Activated CD8-positive, alpha-beta T cell treated with anti-CD3 and anti-CD28 coated beads, Interleukin-2, amount 10 ng/mL, durations not matched to agents 7 days and 5 days (primary cell): ENCODE measurements at places on chromosomes 13 and 19. TPM values are rescaled to one million over a fixed set of nuclear protein-coding genes. Genes with fewer than 3 reads are reported as not detected.

DNA sequence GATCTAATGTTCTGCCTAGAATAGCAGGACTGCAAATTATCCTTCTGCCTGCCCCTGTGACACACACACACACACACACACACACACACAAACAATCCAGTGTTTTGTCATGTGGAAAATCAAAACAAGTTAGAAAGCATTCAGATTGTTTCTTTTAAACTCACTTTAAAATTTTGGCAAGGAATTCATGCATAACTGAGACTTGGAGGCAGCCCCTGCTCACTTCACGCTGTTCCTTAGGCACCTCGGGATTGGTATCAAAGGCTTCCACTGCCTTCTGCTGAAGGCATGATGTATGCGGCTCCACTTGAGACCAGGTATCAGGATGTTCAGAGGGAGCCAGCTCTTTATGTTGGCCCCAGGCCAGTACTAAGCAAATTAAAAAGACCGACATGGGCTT, 158.7 kb downstream of the OXGR1 start:
- no peaks in the 10 kb centered on the region for H3K4me1 ChIP-seq
- H3K4me3 ChIP-seq = no peak overlapping the region
- H3K27ac ChIP-seq = no peak overlapping the region
- no peaks in the 10 kb centered on the region for H3K36me3 ChIP-seq
- DNase-seq = no peak

GRCh38 chr13:39729156-39729555, 73.7 kb downstream of the COG6 start:
- no peak overlapping the region for H3K4me3 ChIP-seq
- no peak for DNase-seq
- H3K27ac ChIP-seq = no peak overlapping the region
- H3K4me1 ChIP-seq = no peaks in the 10 kb centered on the region

- peak overlapping the region; percentile 89 for H3K4me3 ChIP-seq
- H3K27me3 ChIP-seq = no peaks in the 10 kb centered on the region
- peak overlapping the region; percentile 82 for H3K27ac ChIP-seq
These were observed 574 bp downstream of the VMAC start for GRCh38 chr19:5905114-5905778.

GRCh38 chr13:110446575-110446890, 115.0 kb downstream of the RAB20 start:
- DNase-seq = no peak
- no peaks in the 10 kb centered on the region for H3K4me1 ChIP-seq
- H3K27me3 ChIP-seq = peaks cover 15% of the 10 kb centered on the region
- no peaks in the 10 kb centered on the region for H3K36me3 ChIP-seq
- no peak overlapping the region for H3K4me3 ChIP-seq

The NEK5 gene
- total RNA-seq = not detected

The ZSCAN22 gene
- 5.2 TPM for total RNA-seq

GRCh38 chr13:60282708-60283107, 114.3 kb upstream of the TDRD3 start:
- peaks cover 4% of the 10 kb centered on the region for H3K27me3 ChIP-seq
- no peak for DNase-seq
- H3K4me1 ChIP-seq = no peaks in the 10 kb centered on the region
- H3K4me3 ChIP-seq = no peak overlapping the region
- H3K27ac ChIP-seq = no peak overlapping the region
- no peaks in the 10 kb centered on the region for H3K36me3 ChIP-seq

DNA sequence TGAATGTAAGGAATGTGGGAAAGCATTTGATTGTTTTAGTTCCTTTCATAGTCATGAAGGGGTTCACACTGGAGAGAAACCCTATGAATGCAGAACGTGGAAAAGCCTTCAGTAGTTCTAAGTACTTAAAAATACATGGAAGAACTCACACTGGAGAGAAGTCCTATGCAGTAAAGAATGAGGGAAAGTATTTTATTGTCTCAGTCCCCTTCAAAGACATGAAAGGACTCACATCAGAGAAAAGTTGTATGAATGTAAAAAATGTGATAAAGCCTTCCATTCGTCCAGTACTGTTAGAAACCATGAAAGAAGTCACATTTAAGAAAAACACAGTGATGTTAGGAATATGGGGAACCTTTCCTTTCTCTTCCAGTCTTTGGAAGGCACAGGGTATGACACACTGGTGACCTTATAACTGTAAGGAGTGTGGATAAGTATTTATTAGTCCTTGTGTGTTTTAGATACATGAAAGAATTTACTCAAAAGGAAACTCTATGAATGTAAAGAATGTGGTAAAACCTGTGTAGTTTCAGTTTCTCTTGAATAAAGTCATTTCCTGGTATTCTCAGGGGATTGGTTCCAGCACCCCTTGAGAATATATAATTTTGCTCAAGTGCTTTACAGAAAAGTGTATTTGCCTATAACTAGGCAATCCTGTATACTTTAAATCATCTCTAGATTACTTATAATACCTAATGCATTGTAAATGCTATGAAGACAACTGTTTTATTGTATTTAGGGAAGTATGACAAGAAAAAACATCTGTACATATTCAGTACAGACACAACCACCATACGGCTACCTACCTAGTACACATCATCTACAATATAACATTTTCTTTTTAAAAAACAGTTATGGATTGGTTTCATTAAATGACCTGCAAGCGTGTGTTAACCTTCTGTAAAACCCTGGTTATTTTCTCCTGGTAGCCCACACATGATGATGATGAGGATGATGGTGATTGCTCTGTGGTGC, 52.8 kb downstream of the ZNF823 start:
- H3K27me3 ChIP-seq = no peaks in the 10 kb centered on the region
- H3K36me3 ChIP-seq = peaks cover 31% of the 10 kb centered on the region
- peak overlapping the region; percentile 65 for H3K27ac ChIP-seq
- no peak for DNase-seq
- H3K4me1 ChIP-seq = peaks cover 13% of the 10 kb centered on the region

The CARD8 gene
- 185 TPM for total RNA-seq

GRCh38 chr19:29267701-29268100, 54.8 kb upstream of the UQCRFS1 start:
- no peaks in the 10 kb centered on the region for H3K36me3 ChIP-seq
- no peak overlapping the region for H3K27ac ChIP-seq
- no peaks in the 10 kb centered on the region for H3K4me1 ChIP-seq
- peaks cover 7% of the 10 kb centered on the region for H3K27me3 ChIP-seq

The COL5A3 gene
- total RNA-seq = 0.13 TPM

GRCh38 chr13:110458017-110458416, 103.5 kb downstream of the RAB20 start:
- no peak overlapping the region for H3K27ac ChIP-seq
- H3K4me3 ChIP-seq = no peak overlapping the region
- no peak for DNase-seq

GRCh38 chr19:7480222-7480969, 8.4 kb downstream of the PEX11G start:
- no peak overlapping the region for H3K27ac ChIP-seq
- H3K4me1 ChIP-seq = peaks cover 5% of the 10 kb centered on the region
- no peak for DNase-seq
- H3K4me3 ChIP-seq = no peak overlapping the region
